ENCODE measurements at places on chromosomes 3 and 15.

GRCh38 chr15:86001200-86001599, 78.5 kb upstream of the AGBL1 start:
- no peak for DNase-seq

- no peak for DNase-seq
Observed at GRCh38 chr3:23002836-23003732, 200.0 kb upstream of the UBE2E2 start.

DNA sequence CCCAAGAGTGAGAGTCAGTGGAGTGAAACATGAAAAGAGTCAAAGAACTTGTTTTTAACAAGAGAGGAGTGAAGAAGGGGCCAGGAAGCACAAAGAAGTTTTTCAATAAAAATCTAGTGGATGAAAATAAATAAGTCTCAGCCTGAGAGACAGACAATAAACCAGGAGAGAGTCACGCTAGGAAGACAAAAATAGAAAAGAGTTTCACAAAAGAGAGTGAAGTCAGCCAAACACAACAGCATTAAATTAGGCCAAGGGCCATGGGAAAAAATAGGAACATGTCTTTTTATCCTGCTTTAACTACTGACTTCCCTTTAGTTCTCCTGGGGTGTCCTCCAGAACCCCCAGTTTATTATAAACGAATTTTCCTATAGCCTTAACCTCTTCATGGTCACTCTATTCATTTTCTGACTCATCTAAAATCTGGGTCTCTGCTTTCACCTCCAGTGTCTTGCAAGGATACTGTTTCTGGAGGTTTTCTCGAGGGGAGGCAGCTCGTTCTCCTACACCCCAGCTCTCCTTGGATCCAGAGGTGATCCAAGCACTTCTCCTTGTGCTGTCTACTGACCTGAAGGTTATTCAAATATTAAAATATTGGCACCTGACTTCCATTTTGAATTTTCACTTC, 571.5 kb upstream of the PPP2R3A start:
- no peak for DNase-seq

GRCh38 chr3:17550624-17551023, 191.8 kb downstream of the TBC1D5 start:
- DNase-seq, result no peak

DNA sequence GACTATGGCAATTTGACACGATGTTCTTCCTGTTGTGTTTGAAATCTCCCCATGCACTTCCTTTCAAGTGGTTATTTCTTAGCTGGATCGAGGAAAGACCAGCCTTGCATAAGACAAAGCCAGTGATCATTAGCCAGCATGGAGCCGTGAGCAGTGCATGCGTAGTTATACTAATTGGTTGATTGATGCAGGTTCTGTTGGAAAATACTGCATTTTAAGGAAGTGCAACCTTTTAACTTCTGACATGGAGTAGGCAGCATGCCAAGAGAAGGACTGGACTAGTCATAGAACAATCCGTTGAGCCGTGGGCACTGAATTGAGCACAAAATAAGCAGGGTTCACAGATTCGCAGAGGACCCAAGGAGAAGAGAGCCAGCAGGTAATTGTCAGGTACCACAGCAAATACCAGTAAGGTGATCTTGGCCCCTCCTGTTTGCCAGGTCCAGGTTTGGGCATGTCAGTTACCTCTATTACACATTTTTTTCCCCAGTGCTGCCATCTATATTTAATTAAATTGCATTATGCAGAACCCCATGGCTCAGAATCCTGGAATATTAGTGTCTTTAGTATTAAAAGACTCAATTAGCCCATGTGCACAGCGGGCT, 29.0 kb upstream of the BCL6 start:
- DNase-seq, result no peak

DNA sequence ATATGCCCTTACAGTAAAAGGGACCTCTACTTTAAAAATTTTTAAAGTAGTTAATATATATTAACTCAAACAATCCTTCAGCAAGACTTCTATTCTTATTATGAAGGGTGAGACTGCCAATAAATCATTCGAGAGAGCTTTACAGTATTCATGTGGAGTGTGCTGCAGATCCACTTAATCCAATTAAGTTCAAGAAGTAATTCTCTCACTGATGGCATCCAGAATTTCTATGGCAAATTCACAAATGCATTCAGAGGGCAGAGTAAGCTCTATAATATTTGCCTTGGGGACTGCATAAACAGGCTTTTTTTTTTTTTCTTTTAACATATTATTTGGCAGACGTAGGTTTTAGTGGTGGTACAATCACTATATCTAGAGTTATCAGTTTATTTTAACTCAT, 692.0 kb downstream of the NLGN1 start:
- no peak for DNase-seq

GRCh38 chr15:69939513-69940440, 157.9 kb downstream of the TLE3 start:
- DNase-seq, result no peak

DNA sequence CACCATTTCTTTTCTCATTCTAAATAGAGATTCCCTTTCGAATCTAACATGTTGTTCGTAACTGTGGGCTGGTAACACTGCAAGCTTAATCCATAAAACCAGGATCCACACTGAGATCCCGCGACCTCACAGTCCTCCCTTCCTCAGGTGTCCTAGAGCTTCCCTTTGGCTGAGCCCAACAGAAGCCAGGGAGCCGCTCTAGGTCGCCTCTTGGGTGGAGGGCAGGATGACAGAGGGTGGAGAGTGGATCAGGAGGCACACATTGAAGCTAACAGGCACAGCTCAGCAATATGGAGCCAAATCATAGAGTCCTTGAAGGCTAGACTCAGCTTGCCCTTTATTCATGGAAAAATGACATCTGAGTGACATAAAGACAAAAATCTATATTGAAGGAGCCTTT, 44.7 kb upstream of the DLG1 start:
- DNase-seq, result no peak

Data from stimulated activated CD4-positive, alpha-beta T cell treated with anti-CD3 and anti-CD28 coated beads, Interleukin-4, amount 100 ng/mL, for 4 hours (primary cell).